CD4-positive, alpha-beta T cell treated with Interferon alpha-2 for 1 hour (primary cell): ENCODE measurements at places on chromosomes 3 and 15.

- no peak for DNase-seq
Observed at GRCh38 chr3:187293516-187294430, 2.2 kb upstream of the MASP1 start.

DNA sequence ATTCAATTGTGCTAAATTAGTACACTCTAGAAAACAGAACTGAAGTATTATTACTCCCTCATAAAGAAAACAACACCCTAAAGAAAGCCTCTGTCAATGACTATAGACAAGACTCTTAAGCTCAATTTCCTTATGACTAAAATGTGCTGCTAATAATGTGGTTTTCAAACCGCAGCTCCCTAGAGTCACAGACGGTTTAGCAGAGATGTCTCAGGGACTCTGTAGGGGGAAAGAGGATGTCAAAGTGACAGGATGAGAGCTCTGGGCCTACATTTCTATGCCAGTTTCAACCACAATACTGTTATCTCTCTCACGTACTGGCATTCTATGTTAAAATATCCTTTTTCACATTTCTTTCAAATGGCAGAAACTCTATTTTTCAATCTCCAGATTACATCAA lies 37.6 kb upstream of the WDR49 start:
- peak; percentile 46 for DNase-seq

DNA sequence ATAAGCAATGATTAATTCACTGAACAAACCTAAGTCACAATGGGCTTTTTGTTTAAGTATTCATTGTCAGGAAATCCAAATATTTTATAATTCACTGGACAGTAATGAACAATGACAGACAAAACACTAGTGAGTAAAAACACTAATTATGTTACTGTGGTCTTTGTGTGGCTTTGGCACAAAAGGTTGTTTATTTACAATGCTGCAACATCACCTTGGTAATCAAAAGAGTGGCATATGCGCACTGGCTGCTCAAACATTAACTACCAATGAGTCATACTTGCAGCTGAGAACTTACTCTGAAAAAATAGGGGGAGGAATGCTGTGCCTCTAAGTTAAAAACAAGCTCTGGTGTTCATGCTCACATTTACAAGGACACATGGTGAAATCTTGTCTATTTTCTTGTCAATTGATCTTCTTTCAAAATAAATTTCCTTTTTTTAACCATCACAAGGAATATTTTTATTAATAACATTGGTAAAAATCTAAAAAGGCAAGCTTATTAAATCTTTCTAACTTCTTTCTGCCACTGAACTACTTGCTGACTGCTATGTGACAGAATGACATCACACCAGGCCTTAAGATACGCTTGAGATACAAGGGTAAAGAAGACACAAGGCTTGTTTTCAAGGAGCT lies 85.2 kb upstream of the PPIB start:
- DNase-seq, result peak; percentile 10

- DNase-seq, result no peak
Observed at GRCh38 chr3:3627114-3627513, 172.1 kb upstream of the LRRN1 start.

DNA sequence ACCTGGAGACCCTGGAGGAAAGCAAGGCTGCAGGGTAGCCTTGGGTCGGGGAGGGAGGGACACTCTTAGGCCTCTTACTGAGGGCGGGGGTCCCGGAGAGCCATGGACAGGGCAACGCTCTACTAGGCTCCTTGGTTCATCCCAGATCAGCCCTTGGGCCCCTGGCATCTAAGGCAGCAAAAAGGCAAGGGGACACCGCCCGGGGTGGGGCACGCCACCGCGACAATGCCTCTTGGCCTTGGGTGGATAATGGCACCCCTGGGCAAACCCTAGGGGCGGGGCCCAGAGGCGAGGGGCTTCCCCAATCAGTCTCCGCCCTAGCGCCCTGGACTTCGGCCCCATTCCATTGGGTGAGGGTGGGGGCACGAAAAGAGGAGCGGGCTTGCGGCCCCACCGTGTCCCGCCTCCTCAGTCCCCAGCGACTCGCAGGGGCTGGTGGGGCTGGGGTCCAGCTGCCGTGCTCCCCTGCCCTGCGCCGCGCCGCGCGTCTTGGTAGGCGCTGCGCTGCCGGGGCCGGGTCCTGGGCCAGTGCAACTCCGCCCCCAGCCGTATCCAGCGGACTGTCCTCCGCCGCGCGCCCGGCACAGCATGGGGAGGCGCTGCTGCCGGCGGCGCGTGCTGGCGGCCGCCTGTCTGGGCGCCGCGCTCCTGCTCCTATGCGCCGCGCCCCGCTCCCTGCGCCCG lies at the start of gene CHST13:
CHST13 (plus strand) TSS at position 411 of the 684 bp plus-strand sequence; CDS start at position 589, 178 bp downstream.
- DNase-seq, result peak; percentile 17

- no peak for DNase-seq
Observed at GRCh38 chr3:67474311-67474710, 180.1 kb downstream of the SUCLG2 start.

DNA sequence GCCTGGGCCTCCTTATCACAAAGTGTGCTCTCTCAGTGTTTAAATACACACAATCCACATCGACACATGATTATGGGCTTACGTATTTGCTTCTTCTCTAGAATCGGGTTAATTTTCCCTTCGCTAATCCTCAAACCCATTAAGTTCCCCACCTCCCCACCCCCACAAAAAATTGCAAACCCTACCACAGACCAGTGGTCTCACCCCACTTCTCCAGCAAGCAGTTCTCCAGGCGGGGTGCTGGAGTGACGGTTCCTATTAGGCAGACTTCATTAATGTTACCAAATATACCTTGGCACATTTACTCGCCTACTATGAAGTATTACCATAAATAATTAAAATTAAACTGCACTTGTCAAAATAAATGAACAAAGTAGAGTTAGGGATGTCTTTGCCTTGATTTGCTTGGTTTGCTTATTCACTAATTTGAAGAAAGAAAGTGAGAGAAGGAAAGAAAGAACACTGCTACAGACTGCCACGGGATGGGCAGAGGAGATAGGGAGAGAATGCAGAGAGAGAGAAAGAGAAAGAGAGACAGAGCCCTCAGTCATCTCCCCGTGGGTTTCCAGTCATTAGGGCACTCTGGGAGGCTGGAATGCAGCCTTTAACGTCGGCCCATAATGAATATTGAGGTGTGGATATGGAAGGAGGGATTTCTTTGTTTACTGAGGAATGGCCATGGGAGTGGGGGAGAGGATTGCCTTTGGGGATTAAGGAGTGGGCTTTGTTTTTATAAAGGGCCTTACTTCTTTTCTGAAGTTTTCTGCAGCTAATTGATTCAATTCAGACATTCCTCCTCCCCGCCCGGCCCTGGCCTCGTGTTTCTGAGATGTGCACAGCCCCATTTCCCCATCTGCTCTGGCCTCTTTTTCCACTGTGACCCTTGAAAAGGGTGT lies 39.7 kb upstream of the POLG start:
- no peak for DNase-seq

DNA sequence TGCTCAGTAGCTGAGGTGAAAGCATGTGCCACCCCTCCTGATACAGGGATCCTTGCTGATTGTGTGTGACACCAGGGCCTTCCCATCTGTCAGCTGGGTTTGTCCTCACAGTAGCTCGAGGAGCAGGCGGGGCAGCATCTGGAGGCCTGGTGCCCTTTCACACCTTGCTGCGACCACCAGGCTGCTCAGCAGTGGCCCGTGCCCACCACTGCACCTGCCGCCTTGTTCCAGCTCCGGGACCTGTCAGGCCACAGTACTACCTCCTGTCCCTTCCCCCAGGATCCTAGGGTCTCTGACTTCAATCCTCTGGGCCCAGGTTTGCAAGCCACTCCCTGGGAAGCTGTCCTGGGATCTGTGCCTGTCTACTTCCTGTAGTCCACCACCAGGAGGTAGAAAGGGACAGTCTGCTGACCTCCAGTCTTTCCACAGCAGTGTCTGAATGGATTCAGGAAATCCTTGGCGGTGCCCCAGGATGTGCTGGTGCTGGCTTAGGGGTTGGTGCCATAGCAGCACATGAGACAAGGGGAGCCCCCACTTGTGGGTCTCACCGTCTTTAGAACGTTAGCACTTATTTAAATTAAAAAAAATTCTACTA lies 27.5 kb downstream of the APBA2 start:
- DNase-seq, result no peak

DNA sequence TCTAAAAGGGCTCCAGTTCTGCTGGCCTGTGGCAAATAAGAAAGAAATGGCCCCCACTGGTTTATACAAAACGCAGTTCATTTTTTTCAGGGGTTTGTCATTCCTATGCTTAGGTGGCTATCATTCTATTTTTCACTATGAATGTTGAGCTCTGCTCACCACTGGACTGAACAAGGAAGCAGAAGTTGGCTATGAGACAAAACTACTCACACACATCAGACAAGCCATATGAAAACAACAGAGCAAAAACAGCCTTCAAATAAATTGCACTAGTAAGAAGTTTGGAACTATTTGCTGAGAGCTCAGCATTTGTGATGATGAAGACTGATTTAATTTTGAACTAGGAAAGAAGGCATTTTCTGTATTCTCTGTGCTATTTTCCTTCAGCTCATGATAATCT lies 328.5 kb downstream of the MECOM start:
- no peak for DNase-seq

GRCh38 chr3:127639173-127640041 lies 10.4 kb downstream of the PODXL2 start:
- no peak for DNase-seq

DNA sequence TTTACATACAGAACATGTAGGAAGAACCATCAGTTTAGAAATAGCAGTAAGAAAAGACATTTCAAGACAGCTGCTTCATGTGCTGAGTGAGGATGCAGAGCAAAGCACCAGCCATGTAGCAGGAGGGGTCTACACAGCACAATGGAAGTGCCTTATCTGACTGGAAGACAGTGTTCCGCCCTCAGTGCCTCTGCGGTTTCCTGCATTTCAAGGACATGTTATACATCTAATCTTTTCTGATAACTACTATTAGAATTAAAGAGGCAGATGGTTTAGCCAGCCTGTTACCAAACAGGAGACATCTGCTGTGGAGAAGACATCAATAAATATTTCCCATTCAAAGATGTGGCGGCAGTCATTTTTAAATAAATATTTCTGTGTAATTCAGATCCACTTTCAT lies 10.6 kb downstream of the LSG1 start:
- DNase-seq, result no peak

- no peak for DNase-seq
Observed at GRCh38 chr3:64311424-64312061, 86.3 kb upstream of the PRICKLE2 start.

DNA sequence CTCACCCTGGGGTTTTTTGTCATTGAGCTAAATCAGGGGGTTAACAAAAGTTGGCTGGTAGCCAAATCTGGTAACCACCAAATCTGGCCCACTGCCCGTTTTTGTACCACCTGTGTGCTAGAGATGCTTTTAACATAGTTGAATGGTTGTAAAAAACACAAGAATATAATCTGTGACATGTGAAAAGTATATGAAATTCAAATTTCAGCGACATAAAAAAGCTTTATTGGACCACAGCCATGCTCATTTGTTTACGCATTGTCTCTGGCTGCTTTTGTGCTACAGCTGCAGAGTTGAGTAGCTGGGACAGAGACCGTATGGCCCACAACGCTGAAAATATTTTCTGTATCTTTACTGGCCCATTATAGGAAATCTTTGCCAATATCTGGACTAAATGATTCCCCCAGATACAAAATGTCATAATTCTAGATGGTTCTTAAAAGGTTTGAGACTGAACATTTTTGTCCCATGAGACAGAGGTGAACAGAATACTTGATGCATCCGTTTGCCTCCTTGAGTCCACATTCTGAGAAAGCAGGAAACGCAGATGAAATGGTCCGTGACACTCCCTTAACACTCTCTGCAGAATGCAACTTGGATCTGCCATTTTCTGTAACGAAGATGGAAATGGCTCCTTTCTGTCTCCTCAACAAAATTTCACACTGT lies 120.9 kb upstream of the PDZRN3 start:
- DNase-seq, result no peak

- no peak for DNase-seq
Observed at GRCh38 chr15:77905301-77905920, 172.1 kb downstream of the TBC1D2B start.

GRCh38 chr3:31159331-31160039 lies 265.0 kb upstream of the GADL1 start:
- DNase-seq, result no peak

- no peak for DNase-seq
Observed at GRCh38 chr3:73284472-73284871, 223.0 kb downstream of the EBLN2 start.

DNA sequence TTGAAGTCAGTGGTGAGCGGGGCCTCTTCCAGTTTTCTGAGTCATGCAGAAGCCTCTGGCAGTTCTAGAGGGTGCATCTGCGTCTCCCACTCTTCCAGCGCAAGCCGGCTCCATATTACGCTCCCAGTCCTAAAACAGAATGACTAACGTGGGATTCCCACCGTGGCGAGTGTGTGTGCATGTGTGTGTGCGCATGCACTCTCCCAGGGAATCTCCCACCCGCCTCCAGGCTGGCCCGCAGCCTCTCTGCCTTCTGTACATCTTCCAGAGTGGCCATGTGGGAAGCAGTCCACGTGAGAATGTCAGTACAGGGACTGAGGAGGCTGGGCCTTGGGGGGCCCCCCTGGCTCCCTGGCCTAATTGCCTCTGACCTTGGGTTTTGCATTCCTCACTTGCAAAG lies 87.7 kb downstream of the LSM3 start:
- DNase-seq, result no peak

DNA sequence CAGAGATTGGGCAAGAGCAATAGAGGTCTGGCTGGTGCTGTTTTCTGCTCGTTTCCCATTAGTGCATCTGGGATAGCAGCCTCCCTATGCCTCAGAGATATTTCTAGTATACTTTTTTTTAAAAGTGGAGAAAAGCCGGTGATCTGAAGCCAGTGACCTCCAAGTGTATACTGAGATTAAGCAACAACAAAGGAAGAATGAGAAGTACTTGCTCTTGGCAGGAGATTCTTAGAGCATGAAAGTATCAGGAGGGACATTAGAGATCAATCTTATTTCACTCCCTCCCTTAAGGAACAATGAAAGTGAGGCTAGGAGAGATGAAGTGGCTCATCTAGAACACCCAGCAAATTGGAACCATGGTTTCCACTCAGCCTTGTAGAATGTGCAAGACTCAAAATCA lies 423.3 kb downstream of the SOX2 start:
- no peak for DNase-seq

DNA sequence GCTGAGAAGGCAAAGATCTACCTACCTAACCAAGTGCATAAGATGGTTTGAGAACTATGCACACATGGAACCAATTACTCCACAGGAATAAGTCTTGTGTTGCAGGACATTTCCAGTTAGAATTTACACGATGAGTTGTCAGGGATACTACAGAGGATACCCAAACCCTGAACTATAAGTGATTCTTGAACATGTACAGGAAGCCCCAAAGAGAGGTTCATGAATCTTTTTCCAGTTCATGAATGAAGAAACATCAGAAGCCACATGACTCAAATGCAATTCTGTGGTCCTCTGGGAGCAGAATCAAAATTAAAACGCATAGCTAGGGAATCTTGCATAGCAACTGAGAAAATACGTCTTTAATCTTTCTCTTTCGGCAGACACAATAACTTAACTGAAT lies 114.1 kb upstream of the LMCD1 start:
- no peak for DNase-seq

DNA sequence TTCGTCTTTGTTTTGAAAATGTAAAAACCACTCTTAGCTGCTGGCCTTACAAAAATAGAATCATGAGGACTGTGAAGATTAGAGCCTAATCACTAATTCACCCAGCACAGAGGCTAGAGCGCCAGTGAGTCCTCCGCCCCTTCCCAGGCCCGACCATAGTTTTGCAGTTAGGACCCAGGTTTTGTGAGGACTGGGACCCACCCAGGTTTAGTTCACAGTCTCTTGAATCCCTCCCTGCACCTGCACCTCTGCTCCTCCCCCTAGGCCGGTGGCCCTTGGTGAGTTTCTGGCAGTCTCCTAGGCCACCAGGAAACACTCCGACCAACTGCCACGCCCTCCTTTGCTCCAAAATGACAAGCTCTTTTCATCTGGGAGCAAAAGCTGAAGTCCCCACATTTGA lies 136.0 kb upstream of the CCDC54 start:
- no peak for DNase-seq

- no peak for DNase-seq
Observed at GRCh38 chr3:29324180-29324651, 43.3 kb downstream of the RBMS3 start.
